ENCODE measurements at places on chromosomes 5 and 9.
A peak's percentile ranks its signal among the peaks of the same experiment; 100 is the strongest.

DNA sequence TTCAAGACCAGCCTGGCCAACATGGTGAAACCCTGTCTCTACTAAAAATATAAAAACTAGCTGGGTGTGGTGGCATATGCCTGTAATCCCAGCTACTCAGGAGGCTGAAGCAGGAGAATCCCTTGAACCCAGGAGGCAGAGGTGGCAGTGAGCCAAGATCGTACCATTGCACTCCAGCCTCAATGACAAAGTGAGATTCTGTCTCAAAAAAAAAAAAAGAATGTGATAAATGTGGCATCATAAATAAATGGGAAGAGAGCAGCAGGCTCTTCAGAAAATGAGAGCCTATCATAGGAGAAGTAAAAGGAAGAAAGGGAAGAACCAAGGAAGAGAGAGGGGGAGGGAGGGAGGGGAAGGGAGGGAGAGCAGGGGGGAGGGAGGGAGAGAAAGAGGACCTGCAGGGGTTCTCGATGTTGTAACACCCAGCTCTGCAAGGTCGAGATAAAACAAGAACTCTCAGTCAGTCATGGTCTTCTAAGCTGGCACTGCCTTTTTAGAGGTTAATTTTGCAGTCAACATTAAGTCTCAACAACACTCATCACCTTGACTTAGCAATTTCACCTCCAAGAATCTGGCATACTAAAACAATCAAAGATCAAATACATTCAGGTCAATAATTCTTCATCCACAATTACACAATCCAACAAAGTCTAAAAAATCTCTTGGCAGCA lies 68.7 kb upstream of the SIMC1 start:
- DNase-seq: no peak

GRCh38 chr9:95061916-95062595 lies 255.5 kb downstream of the FANCC start:
- no peak for DNase-seq

DNA sequence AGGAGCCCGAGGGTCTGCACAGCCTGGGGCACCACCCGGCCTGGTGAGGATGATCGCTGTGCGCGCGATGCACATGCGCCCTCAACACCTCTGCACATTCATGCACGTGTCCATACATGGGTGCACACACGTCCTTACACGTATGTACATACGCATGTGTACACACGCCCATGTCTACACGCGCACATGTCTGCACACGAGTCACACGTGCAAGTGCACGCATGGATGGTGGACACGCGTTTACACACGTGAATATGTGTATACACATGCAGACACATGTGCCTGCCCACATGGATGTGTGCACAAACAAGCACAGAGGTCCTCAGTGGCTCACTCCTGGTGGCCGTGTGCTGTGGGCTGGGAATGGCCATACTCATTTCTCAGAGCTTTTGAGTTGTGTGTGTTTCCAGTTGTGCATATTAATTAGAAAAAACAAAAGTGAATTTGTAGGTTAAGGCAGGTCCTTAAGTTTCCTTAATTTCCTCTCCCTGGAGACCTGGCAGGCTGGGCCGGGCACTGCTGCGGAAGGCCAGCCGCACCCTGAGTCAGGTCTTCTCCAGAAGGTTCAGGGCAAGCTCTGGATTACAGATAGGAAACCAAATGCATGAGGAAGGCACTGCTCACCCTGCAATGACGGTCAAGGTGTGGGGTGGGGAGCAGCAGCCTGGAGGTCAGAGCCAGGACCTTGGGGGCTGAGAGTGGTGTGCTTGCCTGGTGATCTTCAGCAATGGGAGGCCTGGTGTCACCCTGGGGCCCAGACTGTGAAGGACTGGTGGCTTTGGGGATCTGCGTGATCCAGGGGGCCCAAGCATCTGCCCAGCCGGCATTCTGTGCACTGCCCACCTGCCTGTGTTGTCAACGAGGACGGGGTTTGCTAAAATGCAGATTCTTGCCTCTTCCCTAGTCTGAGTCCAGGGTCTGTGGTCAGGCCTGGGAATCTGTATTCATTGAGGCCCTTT lies 1.3 kb upstream of the RNU6ATAC start:
- peak; percentile 19 for DNase-seq

DNA sequence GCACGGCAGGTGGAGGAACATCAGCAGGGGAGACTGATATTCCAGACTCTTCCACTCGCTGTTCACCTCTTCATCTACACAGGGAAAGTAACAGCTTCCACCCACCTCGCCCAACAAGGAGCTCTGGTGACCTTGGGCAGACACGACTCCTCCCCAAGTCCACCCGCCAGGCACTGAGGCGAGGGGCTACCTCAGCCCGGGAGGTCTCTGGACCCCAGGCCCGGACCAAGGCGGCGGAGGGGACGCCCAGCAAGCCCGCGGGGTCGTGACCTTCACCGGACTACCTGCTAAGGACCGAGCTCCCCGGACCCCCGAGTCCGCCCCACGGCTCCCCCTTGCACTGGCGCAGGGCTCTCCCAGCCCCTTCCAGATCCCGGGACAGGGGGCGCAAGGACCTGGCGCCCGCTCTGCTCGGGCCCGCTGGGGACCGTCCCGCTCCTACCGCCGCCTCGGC lies 70.2 kb upstream of the LPCAT1 start:
- DNase-seq: no peak

- DNase-seq: no peak
Measured at GRCh38 chr5:54177058-54177457, 133.3 kb downstream of the ARL15 start.

- no peak for DNase-seq
Measured at GRCh38 chr5:83703059-83703458, 17.6 kb downstream of the HAPLN1 start.

DNA sequence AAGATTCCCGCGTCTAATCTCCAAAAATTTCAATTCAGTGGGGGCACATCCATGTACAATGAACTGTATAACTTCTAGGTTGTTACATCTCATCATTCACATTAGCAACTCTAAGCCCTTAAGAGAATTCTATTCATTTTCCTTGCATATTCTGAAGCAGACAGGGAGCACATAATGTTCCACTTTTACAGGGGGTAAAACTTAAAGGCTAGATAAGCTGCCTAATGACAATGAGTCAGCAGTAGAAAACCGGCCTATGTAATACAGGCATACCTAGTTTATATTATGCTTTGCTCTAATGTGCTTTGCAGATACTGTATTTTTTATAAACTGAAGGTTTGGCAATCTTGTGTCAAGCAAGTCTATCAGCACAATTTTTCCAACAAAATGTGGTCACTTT lies 40.4 kb downstream of the PTAR1 start:
- DNase-seq: no peak

- DNase-seq: no peak
Measured at GRCh38 chr5:132556153-132556762, 519 bp upstream of the RAD50 start.

DNA sequence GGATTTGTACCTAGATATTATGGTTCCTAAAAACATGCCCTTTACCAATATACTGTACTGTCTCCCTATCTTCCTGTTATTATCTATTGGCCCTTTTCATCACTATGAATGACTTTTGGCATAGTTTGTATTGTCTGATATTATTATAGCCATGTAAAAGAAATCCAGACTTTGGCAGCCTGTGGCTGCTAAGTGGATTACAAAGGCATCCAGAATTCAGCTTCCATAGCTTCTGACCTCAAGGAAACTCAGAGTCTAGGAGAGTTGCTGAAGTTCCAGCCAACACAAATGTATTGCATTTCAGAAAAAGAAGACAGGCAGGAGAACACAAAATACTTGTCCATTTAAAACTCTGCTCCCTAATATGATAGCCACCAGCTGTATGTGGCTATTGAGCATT lies 319.2 kb upstream of the MPDZ start:
- DNase-seq: no peak

- no peak for DNase-seq
Measured at GRCh38 chr5:153585622-153586277, 95.3 kb downstream of the GRIA1 start.

- DNase-seq: no peak
Measured at GRCh38 chr5:38607396-38607795, 51.0 kb upstream of the LIFR start.

DNA sequence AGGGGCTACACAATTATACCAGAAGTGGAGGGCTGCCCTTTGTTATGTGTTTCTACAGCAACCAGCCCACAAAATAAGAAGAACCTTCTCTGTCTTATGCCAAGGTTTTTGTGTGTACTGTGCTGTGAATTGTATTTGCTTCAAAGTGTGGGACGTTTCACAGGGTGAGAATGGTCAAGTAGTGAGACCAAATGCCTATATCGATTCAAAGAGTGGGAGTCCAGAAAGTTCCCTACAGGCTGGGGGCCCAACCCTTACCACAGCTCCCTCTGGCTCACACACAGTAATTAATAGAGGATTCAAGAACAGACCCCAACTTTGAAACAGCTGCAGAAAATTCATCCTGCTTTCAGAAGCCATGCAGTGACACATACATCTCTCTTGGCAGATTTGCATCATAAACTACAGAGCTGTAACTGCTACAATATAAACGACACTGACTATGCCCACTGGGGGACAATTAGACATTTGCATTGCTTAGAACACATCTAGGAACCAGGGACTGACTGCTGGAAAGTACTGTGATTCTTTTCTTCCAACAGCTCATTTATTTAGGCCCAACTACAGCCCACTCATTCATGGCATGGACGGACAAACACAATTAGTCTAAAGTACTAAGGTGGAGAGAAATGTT lies 12.8 kb downstream of the ENC1 start:
- DNase-seq: no peak

DNA sequence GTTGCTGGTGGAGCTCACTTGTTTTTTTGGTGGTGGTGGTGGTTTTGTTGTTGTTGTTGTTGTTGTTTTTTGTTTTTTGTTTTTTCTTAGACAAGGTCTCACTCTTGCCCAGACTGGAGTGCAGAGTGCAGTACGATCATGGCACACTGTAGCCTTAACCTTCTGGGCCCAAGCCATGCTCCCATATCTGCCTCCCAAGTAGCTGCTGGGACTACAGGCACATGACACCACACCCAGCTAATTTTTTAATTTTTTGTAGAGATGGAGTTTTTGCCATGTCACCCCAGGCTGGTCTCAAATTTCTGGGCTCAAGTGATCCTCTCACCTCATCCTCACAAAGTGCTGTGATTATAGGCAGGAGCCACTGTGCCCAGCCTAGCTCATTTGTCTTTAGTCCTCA lies 53.5 kb downstream of the NUP214 start:
- DNase-seq: no peak

DNA sequence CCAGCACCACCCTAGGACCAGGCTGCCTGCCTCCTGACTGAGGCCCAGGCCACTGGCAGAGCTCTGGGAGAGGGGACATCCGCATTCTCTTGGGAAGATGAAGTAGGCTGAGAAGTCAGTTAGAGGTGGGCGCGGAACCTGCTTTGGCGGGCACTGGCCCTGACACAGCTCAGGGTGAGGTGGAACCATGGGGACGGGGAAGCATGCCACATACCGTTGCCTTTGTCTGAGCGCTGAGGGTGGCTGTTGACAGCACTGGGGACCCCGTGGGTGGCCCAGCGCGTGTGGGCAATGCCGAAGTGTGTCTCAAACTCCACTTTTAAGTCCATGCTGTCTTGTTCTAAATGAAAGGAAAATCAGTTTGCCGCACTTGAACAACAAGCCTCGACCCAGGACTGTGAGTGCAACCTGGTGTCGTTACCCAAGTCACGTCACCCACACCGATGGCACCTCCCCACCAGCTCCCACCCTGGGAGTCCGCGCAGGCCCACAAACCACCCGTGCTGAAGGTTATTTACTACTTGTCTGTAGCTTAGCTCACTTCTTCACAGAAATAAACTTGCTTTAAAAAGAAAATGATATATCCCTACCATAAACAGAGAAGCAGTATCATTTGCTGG lies 17.4 kb downstream of the GFPT2 start:
- DNase-seq: no peak

DNA sequence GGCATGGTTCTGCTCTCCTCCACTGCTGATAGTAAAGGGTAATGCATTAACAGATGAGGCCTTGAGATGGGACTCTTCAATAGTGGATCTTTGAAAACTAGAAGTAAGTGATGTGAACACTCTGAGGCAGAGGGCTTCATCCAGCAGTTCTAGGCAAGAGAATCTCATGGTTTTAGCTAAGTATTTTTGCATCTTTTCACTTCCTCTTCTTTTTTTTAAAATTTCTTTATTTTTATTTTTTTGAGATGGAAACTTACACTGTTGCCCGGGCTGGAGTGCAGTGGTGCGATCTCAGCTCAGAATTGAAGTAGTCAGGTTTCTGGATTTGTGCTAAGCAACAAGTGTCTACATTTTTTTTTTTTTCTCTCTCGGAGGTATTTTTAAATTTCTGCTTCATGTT lies 101.9 kb downstream of the MTRR start:
- DNase-seq: no peak

DNA sequence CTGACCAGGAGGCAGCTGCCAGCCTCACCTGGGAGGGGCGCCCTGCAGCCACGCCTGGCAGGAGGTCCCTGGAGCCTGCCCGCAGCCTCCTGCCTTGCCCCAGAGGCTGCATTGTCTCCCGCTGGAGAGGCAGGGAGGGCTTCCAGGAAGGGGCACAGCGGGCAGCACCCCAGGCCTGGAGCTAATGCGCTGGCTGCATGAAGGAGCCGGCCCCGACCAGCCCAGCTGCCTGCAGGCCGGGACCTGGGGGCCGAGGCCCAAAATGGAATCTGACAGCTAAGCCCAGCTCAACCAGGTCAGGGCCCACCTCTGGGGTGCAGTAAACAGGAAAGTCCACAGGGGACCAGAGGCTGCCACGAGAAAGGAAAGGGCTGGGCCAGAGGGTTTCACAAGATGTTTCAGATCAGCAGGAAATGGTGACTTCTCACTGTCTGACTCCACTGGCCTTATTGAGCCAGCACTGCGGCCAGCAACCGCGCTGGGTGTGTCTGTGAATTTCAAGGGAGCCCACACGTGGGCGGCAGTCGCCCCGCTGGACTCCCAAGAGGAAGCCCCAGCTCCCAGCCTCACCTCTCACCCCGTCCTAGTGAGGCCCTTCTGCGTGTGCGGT lies 18.6 kb upstream of the NOTCH1 start:
- DNase-seq: no peak

DNA sequence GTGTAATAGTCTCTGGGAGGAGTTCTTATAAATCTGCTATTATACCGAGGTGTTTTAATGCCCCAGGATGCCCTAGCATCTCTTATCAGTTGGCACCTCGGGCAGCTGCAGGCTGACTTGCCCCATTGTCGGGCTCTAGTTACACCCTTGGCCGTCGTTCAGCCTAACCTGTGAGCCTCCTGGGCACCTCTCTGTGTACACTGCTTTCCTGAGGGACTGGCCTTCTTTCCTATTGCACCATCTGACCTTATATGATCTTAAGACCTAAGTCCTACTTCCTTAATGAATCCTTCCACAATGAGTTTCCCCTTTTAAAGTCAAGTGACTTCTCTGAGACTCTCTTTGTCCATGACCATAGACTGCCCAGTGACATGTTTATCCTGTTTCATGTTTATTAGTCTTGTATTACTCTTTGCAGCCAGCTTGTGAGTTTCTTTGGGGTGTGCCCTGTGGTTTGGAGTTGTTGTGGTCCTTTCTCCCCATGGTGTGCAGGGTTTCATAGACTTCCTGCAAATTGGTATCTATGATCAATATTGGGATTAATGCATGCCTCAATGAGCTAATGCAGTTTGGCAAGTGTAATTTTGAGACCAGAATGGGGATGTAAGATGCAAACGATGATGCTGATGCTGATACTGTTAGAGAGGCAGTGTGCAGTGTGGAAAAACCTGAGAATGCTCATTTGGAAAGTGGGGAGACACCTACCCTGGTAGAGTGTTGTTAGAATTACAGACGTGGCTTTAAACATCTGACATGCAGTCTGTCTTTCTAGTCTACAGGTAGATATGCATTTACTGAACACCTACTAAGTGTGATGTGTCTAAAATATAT lies 4.9 kb downstream of the DAPK1 start:
- no peak for DNase-seq

GRCh38 chr5:77452351-77452750 lies 39.8 kb downstream of the WDR41 start:
- DNase-seq: no peak

- DNase-seq: no peak
Measured at GRCh38 chr5:3305432-3305831, 290.2 kb upstream of the IRX1 start.
